ENCODE measurements at places on chromosomes 11 and 22.
A peak's percentile ranks its signal among the peaks of the same experiment; 100 is the strongest.

DNA sequence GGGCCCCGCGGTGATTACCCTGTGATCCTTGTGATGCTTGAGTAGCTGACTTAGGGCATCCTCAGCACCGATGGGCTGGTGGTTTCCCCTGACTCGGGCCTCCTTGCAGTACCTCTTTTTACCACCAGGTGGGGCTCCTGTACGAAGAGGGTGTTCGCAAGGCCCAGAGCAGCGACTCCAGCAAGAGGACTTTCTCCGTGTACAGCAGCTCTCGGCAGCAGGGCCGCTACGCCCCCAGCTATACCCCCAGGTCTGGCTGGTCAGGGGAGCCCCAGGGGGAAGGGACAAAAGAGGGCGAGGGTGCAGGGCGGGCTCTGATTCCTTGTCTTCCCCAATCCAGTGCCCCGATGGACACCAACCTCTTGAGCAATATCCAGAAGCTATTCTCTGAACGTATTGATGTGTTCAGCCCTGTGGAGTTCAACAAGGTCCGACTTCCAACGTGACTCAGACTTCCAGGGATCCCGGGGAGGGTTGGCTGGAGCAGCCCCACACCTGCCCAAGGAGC, 1.3 kb upstream of the TM7SF2 start:
- peak; percentile 98 for DNase-seq

- DNase-seq: no peak
These were observed 175.7 kb upstream of the TTC12 start for GRCh38 chr11:113138731-113139130.

GRCh38 chr11:105929084-105929955, 92.7 kb downstream of the MSANTD4 start:
- no peak for DNase-seq

- no peak for DNase-seq
These were observed 896.9 kb downstream of the KCNA4 start for GRCh38 chr11:29119707-29120618.

DNA sequence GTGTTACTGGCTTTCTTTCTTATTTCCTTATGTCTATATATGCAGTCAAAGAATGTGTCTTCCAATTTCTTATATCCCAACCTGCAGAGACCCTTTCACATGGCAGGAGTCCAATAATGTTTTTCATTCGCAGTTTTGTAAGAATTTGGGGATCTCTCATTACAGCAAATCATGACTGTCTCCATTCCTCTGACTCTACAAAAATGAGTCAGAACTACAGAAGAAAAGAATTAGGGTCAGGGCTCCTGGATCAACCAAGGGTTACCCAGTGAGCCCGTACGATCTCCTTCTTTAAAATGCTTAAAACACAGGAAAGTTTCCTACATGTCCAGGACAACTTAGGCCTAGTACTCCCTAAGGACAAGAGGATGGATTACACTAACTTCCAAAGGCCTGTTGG, 42.2 kb downstream of the RPUSD4 start:
- DNase-seq: no peak

DNA sequence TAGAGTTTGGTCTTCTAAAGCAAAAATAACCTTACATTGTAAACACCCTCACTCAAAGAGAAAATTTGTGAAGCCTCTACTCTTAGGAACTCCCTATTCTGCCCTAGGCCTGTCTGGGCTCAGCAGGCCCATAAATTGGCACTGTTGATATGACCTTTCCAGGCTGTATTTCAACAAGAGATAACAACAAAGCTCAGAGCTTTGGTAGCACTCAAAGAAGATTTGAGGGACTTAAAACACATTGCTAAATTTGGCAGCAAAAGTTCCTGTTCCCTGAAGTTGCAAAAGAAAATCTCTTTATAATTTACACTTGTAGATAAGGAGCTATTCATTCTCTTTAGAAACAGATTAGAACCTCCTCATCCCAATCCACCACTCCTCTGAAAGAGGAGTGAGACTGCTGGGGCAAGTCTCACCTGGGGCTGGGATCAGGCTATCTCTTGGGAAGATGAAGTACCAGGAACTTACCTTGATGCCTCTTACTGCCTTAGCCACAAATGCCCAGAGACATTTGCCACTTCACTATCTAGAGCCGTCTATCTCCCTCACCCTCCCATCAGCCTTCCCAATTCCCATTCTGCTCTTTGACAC, 110.4 kb upstream of the AKIP1 start:
- DNase-seq: no peak

- no peak for DNase-seq
These were observed 3.6 kb downstream of the RTN4RL2 start for GRCh38 chr11:57463671-57464538.

DNA sequence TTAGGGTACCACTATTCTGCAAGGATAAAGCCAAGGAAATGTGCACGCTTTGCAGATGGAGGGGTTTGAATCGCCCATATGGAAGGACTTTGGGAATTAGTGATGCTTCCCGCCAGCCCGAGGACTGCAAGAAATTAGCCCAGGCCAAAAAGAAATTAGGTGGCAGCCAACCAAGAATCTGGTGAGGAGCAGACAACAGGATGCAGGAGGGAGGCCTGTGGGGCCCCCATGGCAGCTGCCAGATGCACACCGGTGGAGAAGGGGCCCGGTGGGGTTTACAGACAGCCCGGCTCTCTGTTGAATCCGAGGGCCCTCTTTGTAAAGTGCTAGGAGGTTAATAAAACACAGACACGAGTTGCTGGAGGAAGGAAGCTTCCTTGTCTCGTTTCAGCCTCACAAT, 73.5 kb downstream of the TIMP3 start:
- DNase-seq: no peak

DNA sequence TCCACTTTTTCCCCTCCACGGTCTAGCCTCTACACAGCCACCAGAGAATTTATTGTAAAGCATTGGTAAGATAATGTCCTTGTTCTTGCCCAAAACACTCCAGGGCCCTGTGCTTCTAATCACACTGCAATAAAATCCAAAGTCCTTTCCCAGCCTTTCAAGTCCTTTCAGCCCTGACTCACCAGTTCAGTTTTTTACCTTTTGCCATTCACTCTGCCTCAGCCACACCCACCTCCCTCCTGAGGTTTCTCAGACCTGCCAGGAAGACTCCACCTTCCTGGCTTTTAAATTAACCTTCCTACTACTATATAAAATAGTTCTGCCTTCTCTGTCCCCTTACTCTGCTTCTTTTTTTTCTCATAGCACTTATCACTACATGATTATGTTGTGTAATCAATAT, 91.0 kb upstream of the ARHGAP32 start:
- DNase-seq: no peak

Measured in stimulated activated CD4-positive, alpha-beta T cell treated with anti-CD3 and anti-CD28 coated beads, Interleukin-2, amount 100 ng/mL, for 24 hours (primary cell).